ENCODE measurements at places on chromosomes 4 and X.

DNA sequence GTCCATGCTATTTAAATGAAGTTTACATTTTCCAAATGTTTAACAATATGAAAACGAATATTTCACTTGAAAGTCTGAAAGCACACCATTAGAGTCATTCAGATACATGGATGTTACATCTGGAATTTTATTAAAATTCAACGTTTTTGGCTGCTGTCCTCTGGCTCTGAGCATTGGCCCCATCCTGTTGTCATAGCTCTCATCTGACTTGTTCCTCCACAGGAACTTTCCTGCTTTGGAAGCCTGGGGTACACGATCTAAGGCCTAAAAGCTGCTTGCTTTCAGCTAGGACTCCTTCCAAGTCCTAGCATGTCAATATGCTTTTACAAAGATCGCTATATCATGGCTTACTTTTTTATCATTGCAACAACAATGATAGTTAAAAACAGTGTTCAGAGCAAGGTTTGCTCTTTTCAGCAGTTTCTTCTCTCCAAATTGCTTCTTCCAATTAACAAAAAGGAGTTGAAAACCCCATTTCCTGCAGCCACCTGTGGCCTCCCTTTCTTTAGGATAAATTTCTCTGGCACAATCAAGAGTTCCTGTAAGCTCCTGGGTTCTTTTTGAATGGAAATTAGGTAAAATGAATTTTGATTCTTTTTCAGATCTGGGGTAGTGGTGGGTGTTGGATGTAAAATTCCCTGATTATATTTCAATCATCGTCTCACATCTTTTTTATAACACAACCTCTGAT, 413.4 kb upstream of the AGA start:
- no peak for DNase-seq

- no peak for DNase-seq
These were observed 114.4 kb upstream of the NOCT start for GRCh38 chr4:138901177-138901576.

- DNase-seq: peak; percentile 16
These were observed 37.1 kb downstream of the TMEM150C start for GRCh38 chr4:82524570-82525152.

DNA sequence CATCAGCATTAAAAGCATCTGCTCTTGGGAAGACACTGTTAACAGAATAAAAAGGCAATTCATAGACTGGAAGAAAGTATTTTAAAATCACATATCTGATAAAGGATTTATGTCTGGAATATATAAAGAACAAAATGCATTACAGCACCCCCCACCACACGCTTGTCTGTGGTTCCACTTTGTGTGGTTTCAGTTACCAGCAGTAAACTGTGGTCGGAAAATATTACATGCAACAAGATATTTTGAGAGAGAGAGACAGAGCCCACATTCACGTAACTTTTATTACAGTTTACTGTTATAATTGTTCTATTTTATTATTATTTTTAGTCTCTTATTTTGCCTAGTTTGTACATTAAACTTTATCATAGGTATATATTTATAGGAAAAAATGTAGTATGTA, 21.2 kb upstream of the PDE6B start:
- no peak for DNase-seq

GRCh38 chr4:87819281-87819919, 13.4 kb upstream of the MEPE start:
- DNase-seq: peak; percentile 92

- peak; percentile 48 for DNase-seq
These were observed 67.2 kb upstream of the TENM3 start for GRCh38 chr4:182175788-182176519.

- DNase-seq: peak; percentile 51
These were observed 36.0 kb upstream of the GABRA2 start for GRCh38 chr4:46425775-46426400.

- DNase-seq: no peak
These were observed 46.4 kb downstream of the TBC1D14 start for GRCh38 chr4:6956087-6956433.

DNA sequence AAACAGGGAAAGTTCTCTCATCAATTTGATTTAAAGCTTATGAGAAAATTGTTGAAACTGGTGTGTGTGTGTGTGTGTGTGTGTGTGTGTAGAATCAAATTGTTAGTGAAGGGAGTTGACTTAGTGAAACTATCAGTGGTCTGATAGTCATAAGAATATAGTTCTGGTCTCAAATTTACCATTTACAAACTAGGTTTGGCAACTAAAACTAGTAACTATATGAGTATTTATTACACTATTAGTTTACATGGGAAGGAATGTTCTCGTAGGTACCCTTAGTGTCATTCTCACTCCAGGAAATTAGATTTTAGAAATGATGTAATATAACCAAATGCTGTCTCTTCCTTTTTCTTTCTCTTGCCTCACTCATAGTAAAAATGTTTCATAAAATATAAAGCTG, 11.9 kb downstream of the SULT1E1 start:
- no peak for DNase-seq

- DNase-seq: no peak
These were observed 27.1 kb downstream of the IGFBP7 start for GRCh38 chr4:57083090-57083489.

- no peak for DNase-seq
These were observed 35.1 kb downstream of the RPS6KA3 start for GRCh38 chrX:20231598-20231997.

DNA sequence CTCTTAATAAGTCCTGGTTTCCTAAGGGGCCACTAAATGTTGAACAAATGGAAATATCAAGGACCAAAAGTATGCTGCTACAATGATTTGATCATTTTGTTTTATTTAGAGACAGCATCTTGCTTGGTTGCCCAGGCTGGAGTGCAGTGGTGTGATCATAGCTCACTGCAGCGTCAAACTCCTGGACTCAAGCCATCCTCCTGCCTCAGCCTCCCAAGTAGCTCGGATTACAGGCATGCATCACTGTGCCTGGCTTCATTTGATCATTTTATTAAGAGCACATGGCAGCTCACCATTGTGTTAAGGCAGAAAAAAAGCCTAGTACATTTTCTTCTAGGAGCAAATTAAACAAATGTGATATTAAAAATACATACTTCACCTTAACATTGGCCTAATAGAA, 52.7 kb downstream of the DCLK2 start:
- no peak for DNase-seq

- no peak for DNase-seq
These were observed 115.6 kb downstream of the SMIM20 start for GRCh38 chr4:26029568-26030131.

- DNase-seq: peak; percentile 59
These were observed at the start of gene SCD5 for GRCh38 chr4:82798168-82799005. SCD5 (minus strand) TSS chr4:82798796; CDS start chr4:82798537, 259 bp downstream.

DNA sequence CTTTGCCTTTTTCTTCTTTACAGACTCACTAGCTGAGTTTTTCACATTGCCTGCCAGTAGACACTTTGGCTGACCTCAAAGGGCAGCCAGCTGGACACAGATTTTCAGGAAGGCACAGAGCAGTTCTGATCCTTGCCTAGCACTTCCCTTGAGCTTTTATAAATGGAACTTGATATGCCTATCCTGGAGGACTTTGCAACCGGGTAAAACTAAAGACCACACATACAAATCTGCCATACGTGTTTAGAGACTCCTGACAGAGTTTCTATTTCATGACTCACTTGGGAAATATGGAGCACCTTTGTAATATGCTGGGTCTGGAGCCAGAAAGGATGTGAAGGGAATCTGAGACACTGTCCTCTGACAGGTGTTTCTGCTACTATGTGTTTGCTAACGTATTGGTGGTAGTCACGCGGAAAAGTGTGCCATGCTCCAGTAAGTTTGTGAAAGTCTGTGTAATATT, 56.7 kb upstream of the RASSF6 start:
- peak; percentile 27 for DNase-seq

DNA sequence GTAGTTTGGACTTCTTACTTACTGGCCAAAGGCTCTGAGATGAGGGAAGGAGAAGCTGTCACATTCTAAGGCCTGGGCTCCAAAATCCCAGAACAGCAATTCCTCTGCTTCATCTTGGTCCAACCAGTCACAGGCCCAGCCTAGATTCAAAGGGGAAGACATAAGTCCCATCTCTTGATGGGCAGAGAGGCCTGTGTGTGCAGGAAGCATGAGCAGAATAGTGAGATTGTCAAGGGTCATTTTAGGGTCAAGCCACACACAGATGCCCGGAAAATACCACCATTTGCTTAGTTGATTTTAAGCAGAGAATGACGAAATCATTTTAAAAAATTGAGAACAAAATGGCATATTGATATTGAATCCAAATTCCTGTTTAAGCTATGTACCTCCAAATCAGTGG, 580.9 kb upstream of the ZFP42 start:
- no peak for DNase-seq

DNA sequence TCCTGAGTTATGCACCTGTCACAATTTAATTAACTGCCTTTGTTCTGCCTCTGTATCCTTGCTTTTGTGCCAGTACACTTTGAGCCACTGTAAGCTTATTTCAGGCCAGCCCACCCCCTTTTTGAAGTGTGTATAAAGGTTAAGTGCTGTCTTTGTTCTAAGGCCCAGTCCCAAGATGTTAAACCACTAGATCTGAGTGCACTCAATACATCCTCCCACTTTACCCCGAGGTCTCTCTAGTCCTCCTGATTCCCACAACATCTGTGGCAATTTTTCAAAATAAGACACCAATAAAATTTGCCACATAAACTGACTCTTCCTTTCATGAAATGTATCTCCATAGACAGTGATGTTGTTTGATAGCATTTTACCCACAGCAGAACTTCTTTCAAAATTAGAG, 124.1 kb upstream of the SPIN4 start:
- peak; percentile 4 for DNase-seq

DNA sequence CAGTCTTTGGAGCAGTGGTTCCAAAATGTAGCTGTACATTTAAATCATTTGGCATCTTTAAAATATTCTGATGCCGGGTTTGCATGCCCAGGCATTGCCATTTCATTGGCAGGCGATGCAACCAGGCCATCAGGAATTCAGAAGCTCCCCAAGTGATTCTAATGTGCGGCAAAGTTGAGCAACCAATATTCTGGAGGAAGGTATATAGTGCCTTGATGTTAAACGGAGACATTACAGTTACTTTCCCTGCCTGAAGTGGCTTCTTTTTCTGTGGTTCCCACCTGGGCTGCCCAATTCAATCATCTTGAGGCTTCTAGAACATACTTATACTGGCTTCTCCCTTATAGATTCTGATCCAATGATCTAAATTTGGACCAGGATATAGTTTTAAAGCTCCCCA, 68.7 kb upstream of the PGM2 start:
- no peak for DNase-seq

GRCh38 chr4:69984030-69984443, 11.7 kb upstream of the STATH start:
- DNase-seq: peak; percentile 12

GRCh38 chrX:100623001-100623400, 13.6 kb downstream of the TSPAN6 start:
- DNase-seq: no peak
